ENCODE measurements at places on chromosomes 2 and 18.

DNA sequence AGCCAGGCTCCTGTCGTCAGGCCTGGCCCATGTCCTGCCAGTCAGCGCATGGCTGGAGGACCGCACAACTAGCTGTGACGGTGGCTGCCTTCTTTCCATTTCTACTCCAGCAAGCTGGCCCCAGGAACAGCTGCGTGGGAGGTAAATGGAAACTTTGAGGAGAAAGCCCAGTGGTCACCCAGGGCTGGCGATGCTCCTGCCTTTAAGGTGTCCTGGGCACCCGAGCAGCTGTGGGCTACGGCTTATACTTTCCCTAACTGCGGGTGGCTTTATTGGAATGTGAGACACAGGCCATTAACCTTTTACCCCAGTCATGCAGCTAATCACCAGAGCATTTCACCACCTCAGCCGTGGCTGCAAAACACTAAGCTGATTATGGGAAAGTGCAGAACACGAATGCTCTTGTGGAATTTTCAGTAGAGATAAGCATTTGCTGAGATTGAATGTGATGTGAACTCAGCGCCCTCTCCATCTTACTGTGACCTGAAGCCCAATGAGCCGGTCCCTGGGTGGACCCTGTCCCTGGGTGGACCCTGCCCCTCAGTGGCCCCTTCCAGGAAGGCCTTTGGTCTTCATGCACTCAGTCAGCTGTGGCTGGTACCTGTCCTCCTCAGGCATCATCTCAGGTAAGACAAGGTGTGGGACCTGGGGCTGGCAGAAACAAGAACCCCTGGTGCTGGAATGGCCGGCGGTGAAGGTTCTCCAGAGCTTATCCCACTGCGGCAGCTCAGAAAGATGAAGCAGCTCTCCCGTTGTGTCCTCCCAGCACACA lies 275.4 kb upstream of the HS6ST1 start:
- H3K27me3 ChIP-seq = no peaks in the 10 kb centered on the region
- no peak overlapping the region for H3K27ac ChIP-seq
- H3K36me3 ChIP-seq = no peaks in the 10 kb centered on the region
- H3K4me3 ChIP-seq = no peak overlapping the region
- peaks cover 6% of the 10 kb centered on the region for H3K4me1 ChIP-seq

GRCh38 chr2:67295851-67296250 lies 101.3 kb upstream of the ETAA1 start:
- no peak for DNase-seq
- H3K27ac ChIP-seq = no peak overlapping the region
- no peaks in the 10 kb centered on the region for H3K36me3 ChIP-seq
- no peak overlapping the region for H3K4me3 ChIP-seq

DNA sequence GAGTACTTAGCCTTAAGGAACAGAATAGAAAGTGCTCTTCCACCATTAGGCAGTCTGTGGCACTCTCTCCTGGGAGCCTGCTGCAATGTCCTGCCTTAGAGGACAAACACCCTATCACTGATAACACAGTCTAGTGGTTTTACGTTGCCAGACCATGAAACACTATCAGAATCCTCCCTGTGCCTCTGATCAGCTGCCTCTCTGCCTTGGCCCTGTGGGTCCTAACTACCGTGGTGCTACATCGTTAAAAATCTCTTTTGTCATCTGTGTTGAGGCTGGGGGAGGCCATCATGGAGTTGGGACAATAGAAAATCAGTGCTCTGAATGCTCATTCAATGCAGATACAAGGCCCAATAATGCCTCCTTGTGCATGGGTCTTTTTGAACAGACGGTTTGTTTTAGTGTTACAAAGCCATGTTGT lies 11.9 kb upstream of the APCDD1 start:
- no peak for DNase-seq
- H3K36me3 ChIP-seq = no peaks in the 10 kb centered on the region
- no peaks in the 10 kb centered on the region for H3K27me3 ChIP-seq
- H3K27ac ChIP-seq = no peak overlapping the region
- no peak overlapping the region for H3K4me3 ChIP-seq

DNA sequence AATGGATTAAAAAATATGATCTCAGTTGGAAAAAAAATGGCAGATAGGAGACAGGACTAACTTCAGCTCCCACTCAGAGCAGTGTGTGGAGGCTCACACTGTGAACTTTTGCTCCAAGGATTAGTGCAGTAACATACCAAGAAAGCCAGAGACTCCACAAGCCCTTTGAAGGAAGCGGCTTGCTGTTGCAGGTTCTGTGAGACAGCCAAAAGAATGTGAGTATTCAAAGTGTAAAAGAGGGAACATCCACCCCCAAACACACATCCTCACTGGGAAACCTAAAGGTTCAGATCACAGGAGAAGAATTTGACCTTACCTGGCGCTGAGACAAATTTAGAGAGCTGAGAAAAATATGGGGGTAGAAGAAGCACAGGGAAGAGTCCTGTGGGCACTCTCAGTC lies 77.5 kb downstream of the FAM171B start:
- no peak overlapping the region for H3K27ac ChIP-seq
- H3K4me3 ChIP-seq = no peak overlapping the region
- H3K27me3 ChIP-seq = no peaks in the 10 kb centered on the region
- no peaks in the 10 kb centered on the region for H3K36me3 ChIP-seq

DNA sequence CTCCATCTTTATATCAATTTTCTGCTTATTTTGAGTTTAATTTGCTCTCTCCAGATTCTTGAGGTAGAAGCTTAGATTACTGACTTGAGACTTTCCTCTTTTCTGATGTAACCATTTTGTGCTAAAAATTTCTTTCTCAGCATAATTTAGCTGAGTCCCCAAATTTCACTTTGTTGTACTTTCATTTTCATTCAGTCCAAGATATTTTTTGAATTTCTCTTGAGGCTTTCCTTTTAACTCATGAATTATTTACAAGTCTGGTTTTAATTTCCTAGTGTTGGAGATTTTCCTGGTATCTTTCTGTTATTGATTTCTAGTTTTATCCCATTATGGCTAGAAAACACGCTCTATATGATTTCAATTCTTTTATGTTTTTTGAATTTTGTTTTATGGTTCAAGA lies 144.7 kb upstream of the PGAP1 start:
- no peak overlapping the region for H3K4me3 ChIP-seq
- no peak for DNase-seq
- peak overlapping the region; percentile 84 for H3K27ac ChIP-seq
- no peaks in the 10 kb centered on the region for H3K36me3 ChIP-seq

DNA sequence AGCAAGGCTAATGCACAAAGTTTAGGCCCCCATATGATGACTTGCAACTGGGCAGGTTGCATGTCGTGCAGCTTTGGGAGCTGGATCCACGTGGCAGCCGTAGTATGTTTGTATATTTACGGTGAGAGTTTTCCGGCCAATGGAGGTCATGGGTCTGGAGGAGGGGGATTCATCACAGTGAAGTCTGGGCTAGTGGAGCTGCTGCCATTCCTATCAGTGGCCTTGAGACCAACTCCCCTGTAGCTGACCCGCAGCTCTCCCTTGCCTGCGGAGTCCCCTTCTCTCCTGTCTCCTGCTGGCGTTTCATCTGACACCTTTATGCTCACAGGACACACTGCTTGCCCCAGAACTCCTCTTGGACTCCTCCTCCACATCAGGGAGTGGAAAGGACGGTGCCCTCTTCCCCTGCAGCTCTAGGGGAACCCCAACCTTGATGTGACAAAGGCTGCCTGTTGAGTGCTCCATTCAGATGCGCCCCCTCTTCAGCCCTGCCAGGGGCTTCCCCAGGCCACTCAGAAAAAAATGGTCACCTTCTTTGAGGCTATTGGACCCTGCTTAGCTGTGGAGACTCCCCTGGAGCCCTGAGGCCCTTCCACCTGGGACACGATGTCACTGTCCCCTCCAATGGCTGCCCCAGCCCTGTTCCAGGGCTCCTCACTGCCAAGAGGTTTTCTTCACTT lies 121.7 kb downstream of the PXDN start:
- no peak overlapping the region for H3K4me3 ChIP-seq
- no peaks in the 10 kb centered on the region for H3K27me3 ChIP-seq
- no peaks in the 10 kb centered on the region for H3K36me3 ChIP-seq
- DNase-seq = no peak

- H3K27me3 ChIP-seq = no peaks in the 10 kb centered on the region
- H3K4me3 ChIP-seq = no peak overlapping the region
- peaks cover 79% of the 10 kb centered on the region for H3K4me1 ChIP-seq
- peak; percentile 85 for DNase-seq
- peak overlapping the region; percentile 77 for H3K27ac ChIP-seq
These were observed 121.4 kb upstream of the COL5A2 start for GRCh38 chr2:189300916-189301315.

GRCh38 chr2:149561309-149561926 lies 26.2 kb downstream of the MMADHC start:
- H3K27ac ChIP-seq = no peak overlapping the region
- no peak overlapping the region for H3K4me3 ChIP-seq
- no peak for DNase-seq
- H3K27me3 ChIP-seq = no peaks in the 10 kb centered on the region
- no peaks in the 10 kb centered on the region for H3K4me1 ChIP-seq

DNA sequence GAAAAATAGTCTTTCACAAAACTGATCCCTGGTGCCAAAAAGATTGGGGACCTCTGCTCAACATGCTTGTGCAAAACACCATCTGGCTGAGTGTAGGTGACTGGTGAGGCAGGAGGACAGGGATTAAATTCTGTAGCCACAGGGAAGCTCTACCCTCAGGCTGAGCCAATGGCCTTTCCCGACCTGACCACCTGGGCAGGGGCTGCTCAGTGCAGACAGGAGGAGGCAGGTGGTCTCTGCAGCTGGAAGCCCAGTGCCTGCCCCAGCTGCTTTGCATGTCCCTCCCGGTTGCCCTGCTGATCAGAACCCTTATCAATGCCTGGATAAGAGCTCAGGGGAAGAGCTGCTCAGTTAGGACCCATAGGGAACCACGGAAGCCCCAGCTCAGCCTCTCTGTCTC lies 235.3 kb downstream of the ANKRD36 start:
- no peak for DNase-seq
- peaks cover 8% of the 10 kb centered on the region for H3K27me3 ChIP-seq
- no peak overlapping the region for H3K27ac ChIP-seq
- H3K4me1 ChIP-seq = no peaks in the 10 kb centered on the region
- no peak overlapping the region for H3K4me3 ChIP-seq
- H3K36me3 ChIP-seq = no peaks in the 10 kb centered on the region

GRCh38 chr18:49459404-49460171 lies 857 bp downstream of the DYM start:
- DNase-seq = peak; percentile 27
- H3K27me3 ChIP-seq = no peaks in the 10 kb centered on the region
- peak overlapping the region; percentile 99 for H3K4me3 ChIP-seq
- peaks cover 41% of the 10 kb centered on the region for H3K4me1 ChIP-seq
- peaks cover 7% of the 10 kb centered on the region for H3K36me3 ChIP-seq
- peak overlapping the region; percentile 86 for H3K27ac ChIP-seq

DNA sequence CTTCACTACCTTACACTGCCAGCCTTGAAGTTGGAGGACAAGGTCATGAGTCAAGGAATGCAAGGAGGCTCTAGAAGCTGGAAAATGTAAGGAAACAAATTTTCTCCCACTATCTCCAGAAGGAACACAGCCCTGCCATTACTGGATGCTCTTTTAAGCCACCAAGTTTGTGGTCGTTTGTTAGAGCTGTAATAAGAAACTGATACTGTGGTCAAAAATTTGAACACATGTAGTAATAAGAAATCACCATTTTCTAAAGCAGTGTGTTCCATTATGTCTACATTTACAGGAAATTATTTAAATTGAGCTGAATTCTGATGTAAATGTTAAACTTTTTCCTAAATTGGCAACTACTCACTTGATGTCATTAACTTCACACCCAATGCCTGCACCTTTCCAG lies 729.0 kb downstream of the KCNJ3 start:
- no peak overlapping the region for H3K4me3 ChIP-seq
- no peak overlapping the region for H3K27ac ChIP-seq
- H3K4me1 ChIP-seq = no peaks in the 10 kb centered on the region

GRCh38 chr2:234816491-234816890 lies 135.3 kb upstream of the SH3BP4 start:
- H3K36me3 ChIP-seq = no peaks in the 10 kb centered on the region
- H3K4me1 ChIP-seq = no peaks in the 10 kb centered on the region
- no peak overlapping the region for H3K27ac ChIP-seq
- H3K27me3 ChIP-seq = peaks cover 1% of the 10 kb centered on the region
- H3K4me3 ChIP-seq = no peak overlapping the region

DNA sequence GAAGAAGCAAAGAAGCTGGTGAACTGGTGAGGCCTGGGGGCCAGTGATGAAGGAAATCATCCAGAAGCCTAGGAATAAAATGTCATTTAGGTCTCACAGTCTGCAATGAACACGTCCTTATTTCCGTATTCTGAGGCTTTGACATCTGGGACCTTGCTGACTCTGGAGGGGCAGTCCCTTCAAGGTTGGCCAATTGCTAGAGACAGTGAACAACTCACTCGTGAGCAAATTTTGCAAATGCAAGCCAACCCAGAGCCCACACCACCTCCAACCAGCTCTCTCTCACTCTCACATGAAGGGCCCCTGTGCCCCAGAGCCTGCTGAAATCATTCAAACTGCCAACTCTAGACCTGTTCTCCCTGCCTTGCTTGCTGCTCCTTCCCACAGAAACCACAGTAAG lies 279.1 kb upstream of the LYPD1 start:
- no peaks in the 10 kb centered on the region for H3K27me3 ChIP-seq
- no peak overlapping the region for H3K27ac ChIP-seq
- no peaks in the 10 kb centered on the region for H3K4me1 ChIP-seq

GRCh38 chr2:26904839-26905238 lies 56.9 kb downstream of the DPYSL5 start:
- no peaks in the 10 kb centered on the region for H3K4me1 ChIP-seq
- H3K27ac ChIP-seq = no peak overlapping the region
- DNase-seq = no peak
- peaks cover 8% of the 10 kb centered on the region for H3K27me3 ChIP-seq
- no peaks in the 10 kb centered on the region for H3K36me3 ChIP-seq

GRCh38 chr2:55115761-55116597 lies 65.7 kb upstream of the RTN4 start:
- no peaks in the 10 kb centered on the region for H3K27me3 ChIP-seq
- no peak overlapping the region for H3K27ac ChIP-seq
- H3K36me3 ChIP-seq = no peaks in the 10 kb centered on the region

DNA sequence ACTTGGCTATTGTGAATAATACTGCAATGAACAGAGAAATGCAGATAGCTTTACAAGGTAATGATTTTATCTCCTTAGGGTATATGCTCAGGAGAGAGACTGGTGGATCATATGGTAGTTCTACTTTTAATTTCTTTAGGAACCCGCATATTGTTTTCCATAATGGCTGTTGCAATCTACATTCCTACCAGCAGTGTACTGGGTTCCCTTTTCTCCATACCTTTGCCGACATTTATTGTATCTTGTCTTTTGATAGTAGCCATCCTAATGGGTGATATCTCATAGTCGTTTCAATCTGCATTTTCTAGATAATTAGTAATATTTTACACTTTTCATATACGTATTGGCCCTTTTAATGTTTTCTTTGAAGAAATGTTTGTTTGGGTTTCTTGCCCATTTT lies 702.9 kb upstream of the ACVR2A start:
- H3K27me3 ChIP-seq = no peaks in the 10 kb centered on the region
- no peaks in the 10 kb centered on the region for H3K4me1 ChIP-seq
- no peak for DNase-seq

Data from DND-41 (cell line).